ENCODE measurements at places on chromosomes 16 and 17.

GRCh38 chr17:5237541-5238016 lies 2.9 kb upstream of the SCIMP start:
- DNase-seq = no peak

- DNase-seq = no peak
Observed at GRCh38 chr17:58318627-58319172, 9.9 kb downstream of the TSPOAP1 start.

DNA sequence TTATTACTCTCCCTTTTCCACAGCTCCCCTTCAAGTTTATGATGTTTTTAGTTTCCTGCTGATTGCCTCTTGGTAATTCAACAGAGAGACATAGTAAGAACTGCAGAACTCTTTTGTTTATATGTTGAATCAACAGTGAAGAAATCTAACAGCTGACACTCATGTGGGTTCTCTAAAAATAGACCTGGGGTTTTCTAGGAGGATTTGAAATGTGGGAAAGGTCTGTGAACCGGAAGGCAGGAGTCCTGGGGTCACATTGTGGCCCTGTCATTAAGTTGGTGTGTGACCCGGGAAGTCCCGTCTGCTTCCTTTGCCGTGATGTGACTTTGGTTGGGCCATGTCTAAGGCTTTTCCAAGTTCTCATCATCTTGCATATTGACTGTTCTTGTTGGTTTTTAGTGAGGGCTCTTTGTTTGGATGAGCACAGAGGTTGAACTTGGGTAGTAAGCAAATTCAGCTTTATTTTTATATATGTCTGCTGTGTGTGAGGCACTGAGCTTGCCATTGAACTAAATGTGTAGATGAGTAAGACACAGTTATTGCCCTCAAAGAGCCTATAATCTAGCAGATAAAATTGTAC lies 48.5 kb upstream of the HS3ST3A1 start:
- DNase-seq = no peak

DNA sequence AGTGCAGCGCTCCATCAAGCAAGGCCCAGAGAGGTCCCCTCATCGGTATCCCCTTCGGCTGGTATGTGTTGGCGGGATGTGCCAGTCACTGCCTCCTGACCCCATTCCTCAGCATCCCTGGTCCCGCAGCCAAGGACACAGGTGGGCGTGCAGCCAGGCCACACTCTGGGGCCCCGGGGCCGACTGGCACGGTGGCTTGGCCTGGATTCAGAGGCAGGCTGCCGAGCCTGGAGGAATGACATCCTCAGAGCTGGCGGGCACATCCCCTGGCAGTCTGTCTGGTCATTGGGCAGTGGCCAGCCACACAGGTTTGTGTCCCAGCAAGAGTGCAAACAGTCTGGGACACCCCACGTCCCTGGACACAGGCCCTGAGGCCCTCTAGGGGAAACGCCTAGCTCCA lies 111.1 kb downstream of the SDK2 start:
- DNase-seq = no peak

GRCh38 chr17:79577485-79578187 lies 33.2 kb downstream of the RBFOX3 start:
- DNase-seq = no peak

DNA sequence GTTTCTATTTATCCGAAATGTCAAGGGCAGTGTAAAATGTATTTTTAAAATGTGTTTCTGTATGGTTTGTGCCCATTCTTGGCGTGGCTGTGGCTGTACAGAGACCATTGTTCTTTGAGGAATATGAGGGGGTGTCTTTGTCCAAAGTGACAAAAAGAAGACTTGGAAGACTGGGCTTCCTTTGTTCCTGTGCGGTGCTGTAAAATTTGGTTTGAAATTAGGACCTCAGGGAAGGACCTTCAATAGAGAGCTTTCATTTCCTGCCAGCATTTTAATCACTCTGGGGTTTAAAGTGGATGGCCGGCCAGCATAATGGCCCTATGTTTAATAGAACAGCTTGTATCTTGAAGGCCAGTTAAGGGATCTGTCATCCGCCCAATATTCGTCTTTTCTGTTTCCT lies 190.1 kb upstream of the TBX2 start:
- no peak for DNase-seq

DNA sequence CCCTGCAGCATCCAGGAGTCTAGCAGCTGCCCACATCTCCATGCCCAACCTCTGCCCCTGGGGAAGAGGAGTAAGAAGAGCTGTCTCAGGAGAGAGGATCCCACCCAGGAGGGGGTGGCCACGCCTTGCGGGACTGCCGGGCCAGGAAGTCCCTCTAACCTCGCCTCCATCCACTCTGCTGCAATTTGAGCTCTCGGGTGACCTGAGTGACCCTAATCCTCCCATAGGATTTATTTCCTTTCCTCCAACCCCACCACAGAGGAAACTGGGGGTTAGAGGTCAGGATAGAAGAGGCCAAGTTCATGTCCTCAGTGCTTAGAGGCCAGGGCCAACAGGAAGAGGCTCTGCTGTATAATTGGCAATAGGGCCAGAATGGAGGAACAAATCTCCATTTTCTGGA lies 22.6 kb upstream of the NGFR start:
- no peak for DNase-seq

- no peak for DNase-seq
Observed at GRCh38 chr17:21371511-21372081, 4.6 kb upstream of the KCNJ12 start.

- DNase-seq = no peak
Observed at GRCh38 chr17:32621612-32622312, 135.0 kb downstream of the CDK5R1 start.

- no peak for DNase-seq
Observed at GRCh38 chr17:58364270-58364942, 12.4 kb upstream of the SUPT4H1 start.

DNA sequence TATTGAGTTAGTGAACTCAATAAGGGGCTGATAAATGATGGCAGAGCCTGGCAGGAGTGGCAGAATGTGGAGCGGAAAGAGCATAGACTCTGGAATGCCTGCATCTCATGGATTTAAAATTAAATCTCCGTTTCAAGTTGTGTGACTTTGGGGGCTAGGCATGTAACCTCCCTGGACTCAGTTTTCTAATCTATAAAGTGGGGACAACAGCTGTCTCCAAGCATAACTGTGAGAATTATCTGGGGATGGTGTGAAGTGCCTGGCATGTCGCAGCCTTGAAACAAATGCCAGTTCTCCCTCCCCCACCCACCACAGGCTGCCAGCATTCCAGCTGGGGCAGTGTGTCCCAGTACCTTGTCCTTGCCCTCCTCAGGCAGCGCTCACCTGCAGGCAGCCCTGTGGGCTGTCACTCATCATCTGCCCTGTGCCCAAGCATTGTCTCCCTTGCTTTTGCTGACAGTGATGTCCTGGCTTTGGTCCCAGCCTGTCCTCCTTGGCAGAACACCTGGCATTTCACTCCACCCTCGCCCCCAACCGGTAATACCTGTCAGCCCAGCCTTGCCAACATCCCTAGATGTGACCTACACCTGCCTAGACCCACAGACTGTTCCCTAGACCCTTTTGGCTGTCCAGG lies 129.6 kb downstream of the MRM1 start:
- DNase-seq = no peak

GRCh38 chr16:72932050-72932449 lies 115.9 kb downstream of the ZFHX3 start:
- DNase-seq = no peak

DNA sequence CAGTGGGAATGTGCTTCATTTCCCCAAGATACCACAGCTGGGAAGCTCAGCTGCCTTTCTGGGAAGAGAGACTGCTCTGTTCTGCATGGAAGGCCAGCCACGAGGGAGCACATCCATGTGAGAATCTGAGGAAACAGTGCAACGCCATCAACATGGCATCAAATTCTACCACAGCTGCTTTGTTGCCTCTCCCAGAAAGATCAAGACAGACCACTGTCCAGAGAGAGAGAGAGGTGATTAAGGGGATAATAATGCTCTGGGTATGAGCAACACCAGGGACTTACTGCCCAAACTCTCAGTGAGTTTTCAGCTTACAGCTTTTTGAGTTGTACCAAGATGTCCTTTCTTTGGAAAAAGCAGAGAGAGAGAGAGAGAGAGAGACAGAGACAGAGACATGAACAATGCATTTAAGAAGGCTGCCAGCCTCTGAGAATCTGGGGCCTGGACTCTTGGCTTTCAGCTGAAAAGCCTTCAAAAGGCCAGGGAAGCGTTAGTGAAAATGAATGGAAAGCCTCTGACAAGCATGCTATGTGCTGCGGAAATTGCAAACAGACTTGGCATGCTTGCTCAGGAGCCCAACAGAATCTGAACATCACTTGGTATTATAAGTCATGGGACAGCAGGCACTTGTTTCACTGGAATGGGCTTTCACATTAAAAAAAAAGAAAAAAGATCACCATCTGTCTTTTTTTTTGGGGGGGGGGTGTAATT lies 223.1 kb downstream of the MAP2K6 start:
- DNase-seq = no peak

GRCh38 chr16:56758930-56759329 lies 29.0 kb downstream of the NUP93 start:
- DNase-seq = no peak

DNA sequence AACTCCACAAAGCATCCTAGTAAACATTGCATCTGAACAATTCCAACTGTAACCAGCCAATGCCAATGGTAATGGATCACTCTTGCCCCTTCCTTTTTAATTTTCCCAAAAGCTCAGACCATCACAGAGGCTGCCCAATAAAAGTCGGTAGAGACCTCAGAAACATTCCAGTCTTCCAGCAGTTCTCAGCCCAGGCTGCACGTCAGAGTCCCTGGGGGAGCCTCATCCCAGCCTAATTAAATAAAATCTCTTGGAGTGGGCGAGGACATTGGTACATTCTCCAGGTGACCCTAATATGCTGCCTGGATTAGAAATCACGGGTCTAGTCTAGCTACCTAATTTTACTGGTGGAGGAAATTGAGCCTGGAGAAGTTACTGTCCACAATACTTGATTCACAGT lies 117.1 kb upstream of the MYOCD start:
- no peak for DNase-seq

DNA sequence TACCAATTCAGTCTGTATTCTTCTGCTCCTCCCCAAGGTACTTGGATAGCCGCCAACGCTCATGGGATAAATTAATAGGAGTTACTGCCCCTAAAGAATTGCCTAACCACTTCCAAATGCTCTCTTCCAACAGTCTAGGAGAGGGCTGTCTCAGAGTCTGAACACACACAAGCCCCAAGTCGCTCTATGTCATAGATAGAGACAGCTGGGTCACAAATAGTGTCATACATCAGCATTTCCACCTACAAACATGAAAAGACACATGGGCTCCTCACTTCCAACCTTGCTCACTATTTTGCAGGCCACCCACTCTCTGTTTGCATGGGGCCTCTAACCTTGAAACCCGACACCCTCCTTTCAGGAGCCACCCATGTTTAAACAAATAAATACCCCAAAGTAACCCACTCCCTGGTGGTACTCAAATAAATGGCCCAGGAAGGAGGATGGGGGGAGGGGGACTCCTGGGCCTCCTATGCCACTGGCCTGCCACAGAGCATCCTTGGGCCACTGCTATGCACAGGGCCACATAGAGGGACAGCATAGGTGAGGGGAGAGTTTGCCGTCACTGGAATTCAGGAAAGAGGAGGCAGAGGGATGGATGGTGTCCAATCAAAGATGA lies 265.9 kb downstream of the SOX9 start:
- DNase-seq = no peak

DNA sequence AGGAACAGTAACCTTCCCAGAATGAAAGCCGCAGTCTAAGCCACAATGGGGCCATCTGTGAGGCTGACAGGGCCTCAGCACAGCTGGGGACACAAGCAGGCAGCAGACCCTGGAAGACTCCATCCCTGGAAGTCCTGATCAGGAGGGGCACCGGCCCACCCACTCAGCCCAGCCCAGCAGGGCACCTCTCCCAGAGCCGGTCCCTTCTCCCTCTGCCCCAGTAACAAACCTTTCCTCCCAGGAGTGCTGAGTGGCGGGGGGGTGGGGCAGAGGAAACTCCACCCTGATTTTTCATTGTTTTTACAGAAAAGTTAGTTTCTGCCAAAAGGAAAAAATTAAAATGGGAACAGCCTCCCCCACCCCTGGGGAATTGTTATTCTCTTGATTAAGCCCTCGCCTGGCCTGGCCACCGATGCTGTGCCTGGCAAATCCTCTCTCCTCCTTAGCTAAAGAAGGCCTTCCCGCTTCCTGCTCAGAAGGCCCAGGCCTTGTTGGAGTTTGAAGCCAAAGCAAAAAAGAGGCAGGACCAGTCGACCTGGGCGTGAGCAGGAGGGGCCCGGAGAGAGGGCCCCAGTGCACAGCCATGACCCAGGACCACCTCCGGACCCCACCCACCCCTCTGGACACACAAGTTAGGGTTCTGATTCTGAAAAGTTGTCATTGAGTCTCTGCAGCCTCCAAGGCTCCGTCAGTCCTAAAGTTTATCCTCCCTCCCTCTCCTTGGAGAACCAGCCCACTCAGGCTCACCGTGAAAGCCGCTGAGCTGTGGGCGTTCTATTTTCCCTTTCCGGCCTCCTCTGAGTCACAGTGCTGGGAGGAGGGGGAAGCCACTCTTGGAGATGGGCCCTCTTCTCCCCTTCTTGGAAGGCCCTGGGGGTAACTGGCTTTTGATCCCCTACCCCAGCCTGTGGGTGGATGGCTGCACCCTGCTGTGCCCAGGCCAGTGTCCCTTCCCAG lies 128.4 kb upstream of the TNRC6C start:
- DNase-seq = no peak

DNA sequence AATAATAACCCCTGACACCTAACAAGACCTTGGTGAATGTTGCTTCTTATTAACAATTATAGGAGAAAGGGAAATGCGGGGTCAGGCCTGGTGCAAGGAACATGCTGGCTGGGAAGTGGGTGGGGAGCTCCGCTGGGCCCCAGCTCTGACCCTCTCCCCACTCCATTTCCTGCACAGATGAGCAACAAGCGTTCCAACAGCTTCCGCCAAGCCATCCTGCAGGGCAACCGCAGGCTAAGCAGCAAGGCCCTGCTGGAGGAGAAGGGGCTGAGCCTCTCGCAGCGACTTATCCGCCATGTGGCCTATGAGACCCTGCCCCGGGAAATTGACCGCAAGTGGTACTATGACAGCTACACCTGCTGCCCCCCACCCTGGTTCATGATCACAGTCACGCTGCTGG lies 23.0 kb downstream of the RHBDL3 start:
- DNase-seq = no peak

GRCh38 chr17:41917679-41918313 lies 955 bp downstream of the ACLY start:
- DNase-seq = no peak

GRCh38 chr17:22203208-22203715 lies 510.9 kb downstream of the KCNJ18 start:
- no peak for DNase-seq

- DNase-seq = peak; percentile 73
Observed at GRCh38 chr17:58513965-58514769, at the start of gene MTMR4. Gene MTMR4, minus strand, starts transcription at chr17:58514638. Its CDS starts 231 bp downstream, at chr17:58514407.

GRCh38 chr17:79220201-79220712 lies 145.6 kb downstream of the ENGASE start:
- DNase-seq = no peak

GRCh38 chr16:88685156-88686061 lies 898 bp downstream of the SNAI3 start:
- DNase-seq = no peak

DNA sequence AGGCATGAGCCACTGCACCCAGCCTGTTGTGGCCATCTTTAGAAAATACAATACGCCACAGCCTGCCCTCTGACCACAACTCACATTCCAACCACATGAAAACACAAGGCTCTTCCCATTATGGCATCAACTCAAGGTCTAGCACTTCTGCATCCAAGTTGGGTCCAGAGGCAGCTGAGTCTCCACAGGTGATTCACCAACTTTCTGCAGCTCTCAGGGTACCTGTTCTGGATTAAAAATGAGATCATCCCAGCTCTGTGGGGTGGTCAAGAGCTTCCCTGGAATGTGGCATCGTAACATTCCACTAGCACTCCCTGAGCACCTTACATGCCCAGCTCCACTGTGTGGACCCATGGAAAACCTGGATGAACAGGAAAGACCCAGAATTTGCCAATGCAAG lies 9.9 kb upstream of the GUCY2D start:
- DNase-seq = no peak

- no peak for DNase-seq
Observed at GRCh38 chr16:68270353-68270752, 6.0 kb downstream of the SLC7A6 start.

Data from right renal pelvis (tissue), 4 donors.